ENCODE measurements at places on chromosomes 3 and 15.
A peak's percentile ranks its signal among the peaks of the same experiment; 100 is the strongest.

GRCh38 chr15:57496946-57497869 lies 94.5 kb upstream of the MYZAP start:
- no peak for DNase-seq

DNA sequence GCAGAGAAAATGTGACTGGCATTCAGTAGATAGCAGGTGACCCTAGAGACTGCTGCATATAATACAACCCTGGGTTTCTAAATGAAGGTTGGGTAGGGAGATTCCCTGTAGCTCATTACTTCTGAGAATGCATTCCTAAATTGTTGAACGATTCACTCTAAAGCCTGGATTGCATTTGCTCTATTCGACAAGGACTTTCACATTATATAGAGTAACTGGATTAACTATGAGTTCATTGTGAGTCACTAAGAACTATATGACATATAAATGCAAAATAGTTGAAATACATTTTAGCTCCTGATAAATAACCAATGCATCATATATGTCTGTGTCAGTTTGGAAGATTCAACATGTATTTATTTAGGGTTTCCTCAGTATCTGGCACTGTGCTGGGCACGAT lies 294.7 kb upstream of the CCDC54 start:
- DNase-seq, result no peak

- DNase-seq, result no peak
Measured at GRCh38 chr15:78996894-78997275, 52.0 kb upstream of the CTSH start.

DNA sequence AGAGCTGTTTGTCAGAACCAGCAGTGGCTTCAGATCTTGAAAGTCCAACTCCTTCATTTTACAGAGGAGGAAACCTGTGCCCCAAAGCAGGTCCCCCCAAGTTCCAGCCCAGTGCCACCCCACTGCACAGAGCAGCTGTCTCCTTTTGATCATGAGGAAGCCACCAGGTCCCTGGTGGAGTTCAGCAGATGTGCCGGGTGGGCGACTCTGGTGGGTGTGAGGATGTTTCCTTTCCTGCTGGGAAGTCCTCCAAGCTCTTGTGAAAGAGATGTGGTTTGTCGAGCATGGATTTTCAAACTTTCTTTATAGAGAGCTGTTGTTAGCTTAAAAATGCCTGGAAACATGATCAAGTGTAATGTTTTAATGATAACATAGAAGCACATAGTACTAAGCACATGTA lies 52.0 kb downstream of the SMAD3 start:
- no peak for DNase-seq

GRCh38 chr3:188091746-188092145 lies 62.2 kb upstream of the LPP start:
- no peak for DNase-seq

DNA sequence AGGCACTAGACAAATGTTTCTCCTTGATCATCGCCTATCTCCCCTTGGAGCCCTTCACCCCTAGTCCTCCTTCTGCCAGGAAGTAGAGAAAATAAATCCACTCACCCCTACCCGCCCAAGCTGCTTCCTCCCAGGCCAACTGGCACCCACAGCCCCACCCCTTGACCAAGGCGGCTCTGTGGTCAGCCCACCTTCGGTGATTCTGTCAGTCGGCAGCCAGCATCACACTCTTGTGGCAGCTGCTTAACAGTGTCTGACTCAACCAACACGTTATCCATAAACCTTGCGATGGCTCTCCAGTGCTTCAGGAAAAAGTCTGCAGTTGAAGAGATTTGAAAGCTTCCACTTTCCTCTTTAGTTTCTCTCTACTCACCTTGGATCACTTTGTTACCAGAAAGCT lies 7.6 kb downstream of the SHF start:
- DNase-seq, result no peak

DNA sequence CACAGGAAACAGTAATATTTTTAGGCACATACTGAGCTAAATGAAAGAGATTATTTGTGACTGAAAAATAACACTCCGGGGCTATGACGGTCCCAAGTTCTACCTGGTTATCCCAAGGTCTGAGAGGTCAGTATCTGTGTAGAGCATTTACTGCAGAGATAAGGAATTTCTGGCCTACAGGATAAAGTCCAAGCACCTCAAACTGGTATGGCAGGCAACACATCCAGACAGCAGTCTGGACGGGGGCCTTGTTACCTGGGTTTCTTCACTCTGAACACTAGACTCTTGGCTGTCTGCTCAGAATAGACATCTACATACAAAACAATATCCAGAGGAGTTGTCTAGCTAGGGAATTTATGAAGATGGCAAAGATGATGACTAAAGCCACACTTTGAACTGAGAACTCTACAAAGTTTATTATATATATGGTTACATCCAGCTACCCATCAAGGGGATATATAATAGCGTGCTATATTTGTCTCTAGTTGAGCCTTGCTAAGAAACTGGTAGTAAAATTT lies 42.0 kb upstream of the CLRN1 start:
- DNase-seq, result no peak

- DNase-seq, result no peak
Measured at GRCh38 chr3:16927485-16927884, 42.7 kb downstream of the PLCL2 start.

- no peak for DNase-seq
Measured at GRCh38 chr3:166634091-166634746, 745.9 kb downstream of the ZBBX start.

GRCh38 chr3:122915300-122916055 lies 112.1 kb downstream of the SEMA5B start:
- no peak for DNase-seq

DNA sequence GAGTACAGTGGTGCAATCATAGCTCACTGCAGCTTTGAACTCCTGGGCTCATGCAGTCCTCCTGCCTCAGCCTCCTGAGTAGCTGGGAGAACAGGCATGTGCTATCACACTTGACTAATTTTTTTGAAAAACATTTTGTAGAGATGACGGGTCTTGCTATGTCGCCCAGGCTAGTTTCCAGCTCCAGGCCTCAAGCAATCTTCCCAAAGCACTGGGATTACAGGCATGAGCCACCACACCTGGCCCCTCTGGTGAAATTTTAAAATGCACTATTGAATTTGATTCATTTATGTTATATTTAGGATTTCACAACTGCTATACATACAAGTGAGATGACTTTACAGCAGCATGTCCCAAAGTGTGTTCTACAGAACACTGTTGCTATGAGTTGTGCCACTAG lies 50.8 kb upstream of the TPM1 start:
- DNase-seq, result no peak

DNA sequence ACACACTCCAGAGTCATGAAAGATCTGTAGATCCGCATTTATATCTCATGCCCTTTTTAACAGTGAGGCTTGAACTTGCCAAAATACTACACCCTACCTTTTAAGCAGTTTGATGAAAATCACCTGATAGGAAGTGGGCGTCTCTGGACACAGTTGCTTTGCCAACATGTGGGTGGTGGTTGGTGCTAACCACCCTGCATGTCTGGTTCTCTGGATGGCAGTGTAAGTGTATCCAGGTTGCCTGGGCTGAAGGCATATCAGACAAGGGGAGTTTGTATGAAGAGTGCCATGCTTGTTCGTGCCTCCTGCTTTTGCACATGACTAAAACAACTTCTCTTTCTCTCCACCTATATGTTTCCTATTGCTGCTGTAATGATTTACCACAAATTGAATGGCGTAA lies 159.6 kb downstream of the GHSR start:
- DNase-seq, result no peak

- DNase-seq, result peak; percentile 20
Measured at GRCh38 chr3:108134555-108134880, 43.7 kb upstream of the CD47 start.

GRCh38 chr3:58608648-58609047 lies 31.5 kb upstream of the FAM107A start:
- no peak for DNase-seq

DNA sequence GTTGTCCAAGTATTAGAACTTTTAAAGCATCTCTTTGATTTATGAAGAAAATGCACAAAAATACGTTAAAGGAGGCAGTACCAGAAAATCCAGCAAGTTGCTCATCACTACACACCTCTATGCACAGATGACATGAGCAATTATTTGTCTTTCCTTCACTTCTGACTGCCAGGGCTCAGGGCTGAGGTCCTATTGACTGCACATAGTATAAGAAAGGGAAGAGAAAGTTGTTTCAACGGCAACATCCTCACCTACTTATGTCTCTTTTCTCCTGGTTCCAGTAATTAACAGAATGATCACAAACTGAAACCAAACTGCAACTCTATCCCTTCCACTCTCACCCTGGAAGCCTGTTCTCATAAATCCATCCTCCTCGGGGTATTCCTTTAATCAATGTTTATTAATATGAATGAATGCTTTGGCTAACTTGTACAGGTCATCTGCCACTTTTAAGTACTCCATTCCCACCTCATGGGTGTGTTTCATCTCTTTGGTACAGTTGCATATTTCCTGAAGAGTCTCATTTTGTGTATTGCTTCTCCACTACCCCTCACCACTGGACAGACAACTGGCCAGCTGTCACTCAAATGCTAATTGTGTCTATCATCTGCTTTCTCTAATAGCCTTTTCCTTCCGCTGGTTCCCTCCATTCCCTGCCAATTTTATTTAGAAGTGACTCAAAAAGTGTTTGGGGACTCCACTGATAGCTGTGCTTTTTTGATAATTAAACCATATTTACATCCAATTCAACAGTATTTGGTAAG lies 34.5 kb downstream of the RAB27A start:
- no peak for DNase-seq

- no peak for DNase-seq
Measured at GRCh38 chr3:13838421-13838820, 41.5 kb downstream of the WNT7A start.

GRCh38 chr15:31272558-31273257 lies 53.9 kb upstream of the KLF13 start:
- no peak for DNase-seq

- no peak for DNase-seq
Measured at GRCh38 chr15:63414474-63415120, 33.0 kb upstream of the CA12 start.

GRCh38 chr3:49466085-49466484 lies 4.0 kb upstream of the DAG1 start:
- no peak for DNase-seq

DNA sequence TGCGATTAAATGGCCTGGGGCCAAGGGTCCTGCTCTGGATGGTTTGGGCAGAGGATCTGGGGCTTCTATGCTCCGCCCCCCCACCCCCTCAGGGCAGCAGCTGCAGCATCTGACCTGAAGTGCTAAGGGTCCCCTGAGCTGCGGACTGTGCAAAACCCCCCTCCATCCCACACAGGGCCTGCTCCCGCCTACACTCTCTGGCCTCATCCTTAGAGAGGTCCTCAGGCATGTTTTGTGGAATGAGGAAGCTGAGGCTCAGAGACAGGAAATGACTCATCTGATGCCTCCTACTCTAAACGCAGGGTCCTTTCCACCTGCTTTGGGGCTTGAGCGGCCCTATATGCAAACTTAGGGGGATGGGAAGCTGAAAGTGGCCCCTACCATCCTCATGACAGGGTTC lies 59.5 kb upstream of the CTSH start:
- peak; percentile 46 for DNase-seq

DNA sequence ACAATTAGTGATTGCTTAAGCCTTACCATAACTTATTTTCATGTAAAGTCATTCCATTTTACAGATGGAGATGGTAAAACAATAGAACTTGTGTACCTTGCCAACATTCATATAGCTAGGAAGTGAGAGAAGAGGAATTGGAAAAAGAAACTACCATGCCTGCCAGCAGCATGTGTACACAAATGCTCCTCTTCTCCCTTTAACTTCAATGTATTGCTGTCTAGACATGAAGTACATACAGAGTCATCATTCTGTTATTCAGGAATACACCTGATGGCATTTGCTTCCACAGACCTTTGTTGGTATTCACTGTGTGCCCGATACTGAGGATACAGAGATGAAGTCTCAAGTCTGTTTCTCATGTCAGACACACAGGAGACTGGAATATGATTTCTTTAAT lies 7.1 kb upstream of the TMEM207 start:
- DNase-seq, result no peak

DNA sequence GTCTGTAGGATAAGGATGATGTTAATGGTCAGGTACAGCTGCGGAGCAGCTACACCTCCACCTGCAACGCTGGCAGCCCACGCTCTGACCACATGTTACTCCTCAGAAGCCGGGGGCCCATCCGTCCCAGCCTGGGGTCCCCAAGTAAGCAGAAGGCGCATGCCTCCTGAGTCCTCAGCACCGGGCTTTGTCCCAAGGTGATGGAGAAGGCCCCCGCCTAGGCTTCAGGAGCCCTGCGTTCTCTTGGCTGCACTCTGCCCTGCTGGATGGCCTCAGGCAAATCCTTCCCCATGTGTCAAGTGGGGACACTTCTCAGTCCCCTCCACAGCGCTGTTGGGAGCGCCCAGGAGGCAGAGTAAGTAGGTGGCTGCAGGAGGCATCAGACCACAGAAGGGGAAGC lies 14.4 kb downstream of the STRA6 start:
- DNase-seq, result no peak

DNA sequence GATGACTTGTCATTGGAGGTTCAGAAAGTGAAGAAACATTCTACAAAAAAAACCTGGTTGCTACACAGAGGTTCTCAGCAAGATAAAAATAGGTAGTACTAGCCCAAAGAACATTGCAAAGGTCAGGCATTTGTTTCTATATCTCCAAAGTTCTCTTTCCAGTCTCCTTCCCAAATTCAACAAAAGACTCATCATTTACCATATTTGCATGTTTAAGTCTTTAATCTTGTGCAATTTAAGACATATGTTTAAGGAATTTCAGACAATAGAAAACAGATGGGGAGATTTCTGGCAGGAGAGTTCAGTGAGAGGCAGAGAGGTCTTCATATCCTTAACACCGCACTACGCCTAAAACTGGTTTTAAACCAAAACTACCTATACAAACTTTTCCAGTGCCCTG lies 173.8 kb upstream of the THBS1 start:
- no peak for DNase-seq

GRCh38 chr3:109648027-109648426 lies 310.7 kb upstream of the DPPA4 start:
- DNase-seq, result no peak

GRCh38 chr3:78347176-78347575 lies 1307.3 kb downstream of the ROBO2 start:
- no peak for DNase-seq

GRCh38 chr3:172194702-172195406 lies 155.5 kb downstream of the FNDC3B start:
- DNase-seq, result no peak

All from AML-193 (cell line).